ENCODE measurements at places on chromosomes 6 and 20.

- no peak for DNase-seq
Measured at GRCh38 chr6:96939007-96939805, 14.7 kb downstream of the KLHL32 start.

DNA sequence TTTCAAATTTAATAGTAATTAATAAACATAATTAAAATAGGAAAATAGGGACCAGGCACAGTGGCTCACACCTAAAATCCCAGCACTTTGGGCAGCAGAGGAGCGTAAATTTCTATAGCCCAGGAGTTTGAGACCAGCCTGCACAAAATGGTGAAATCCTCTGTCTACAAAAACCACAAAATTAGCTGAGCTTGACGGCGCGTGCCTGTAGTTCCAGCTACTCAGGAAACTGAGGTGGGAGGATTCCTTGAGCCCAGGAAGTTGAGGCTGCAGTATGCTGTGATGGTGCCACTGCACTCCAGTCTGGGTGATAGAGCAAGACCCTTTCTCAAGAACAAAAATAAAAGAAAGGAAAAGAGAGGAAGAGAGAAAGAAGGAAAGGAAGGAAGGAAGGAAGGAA is 1387.0 kb upstream of the ADGRB3 start:
- no peak for DNase-seq

DNA sequence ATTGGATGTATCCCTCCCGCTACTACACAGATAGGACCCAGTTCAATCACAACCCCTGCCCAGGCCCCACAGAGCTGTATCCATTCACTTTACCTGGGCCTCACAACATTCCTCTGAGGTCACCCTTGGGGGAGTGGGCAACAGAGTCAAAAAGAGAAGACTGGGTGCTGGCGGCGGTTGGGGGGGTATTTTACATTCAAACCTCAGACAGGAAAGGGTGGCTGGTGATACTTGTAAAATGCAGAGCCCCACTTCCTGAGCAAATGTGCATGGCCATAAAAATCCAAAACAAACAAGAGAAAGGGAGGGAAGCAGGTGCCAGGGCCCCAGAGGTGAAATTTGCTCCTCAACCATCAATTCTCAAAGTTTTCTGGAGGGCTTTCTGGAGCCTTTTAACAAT is 3.5 kb downstream of the LRFN2 start:
- DNase-seq = no peak

DNA sequence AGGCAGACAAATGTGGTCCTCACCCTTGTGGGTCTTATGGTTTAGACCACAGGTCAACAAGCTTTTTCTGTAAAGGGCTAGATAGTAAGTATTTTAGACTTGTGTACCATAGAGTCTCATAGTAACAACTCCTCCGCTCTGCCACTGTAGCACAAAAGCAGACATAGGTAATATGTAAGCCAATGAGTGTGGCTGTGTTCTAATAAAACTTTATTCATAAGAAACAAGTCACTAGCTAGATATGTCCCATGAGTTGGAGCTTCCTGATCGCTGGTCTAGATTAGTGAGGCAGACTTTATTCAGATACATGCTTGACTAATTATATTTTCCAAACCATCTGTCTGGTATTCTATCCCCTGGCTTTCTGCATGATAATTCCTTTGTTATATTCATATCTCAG is 196.4 kb upstream of the TSHZ2 start:
- no peak for DNase-seq

- DNase-seq = no peak
Measured at GRCh38 chr6:113960795-113961194, 10.2 kb downstream of the HDAC2 start.

GRCh38 chr6:113636357-113636824 is 220.8 kb upstream of the MARCKS start:
- DNase-seq = no peak

DNA sequence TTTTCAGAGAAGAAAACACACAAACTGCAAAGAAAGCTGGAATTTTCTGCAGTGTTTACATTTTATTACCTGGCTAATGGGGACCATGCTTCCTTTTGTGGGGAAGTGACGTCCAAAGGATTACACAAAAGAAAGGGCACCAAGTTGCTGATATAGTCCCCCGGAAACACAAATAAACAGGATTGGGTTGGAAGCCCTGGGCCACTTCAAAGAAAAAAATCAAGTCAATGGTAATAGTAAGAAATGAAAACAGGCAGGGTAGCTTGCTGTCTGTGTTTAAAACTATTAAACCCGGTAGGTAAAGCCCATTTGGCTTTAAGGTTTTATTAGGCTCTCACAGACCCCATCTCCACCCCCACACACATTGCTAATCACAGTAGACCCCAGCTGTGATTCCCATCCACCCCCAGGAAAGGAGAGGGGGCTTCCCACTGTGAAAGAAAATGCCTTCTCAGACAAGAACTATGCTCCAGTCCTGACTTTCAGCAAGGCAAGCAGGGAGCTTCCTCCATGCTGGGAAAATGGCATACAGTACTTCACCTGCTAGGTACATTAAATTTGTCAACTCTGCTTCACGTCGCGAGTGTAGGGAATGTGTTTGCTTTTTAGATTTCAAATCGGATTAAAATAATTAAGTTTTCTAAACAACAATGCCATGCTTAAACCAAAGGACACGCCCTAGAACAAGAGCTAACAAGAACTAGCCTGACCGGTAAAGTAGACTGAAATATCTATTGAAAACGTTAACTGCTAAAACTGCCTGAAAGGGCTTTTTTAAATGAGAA is 1.1 kb downstream of the PERP start:
- DNase-seq = no peak

DNA sequence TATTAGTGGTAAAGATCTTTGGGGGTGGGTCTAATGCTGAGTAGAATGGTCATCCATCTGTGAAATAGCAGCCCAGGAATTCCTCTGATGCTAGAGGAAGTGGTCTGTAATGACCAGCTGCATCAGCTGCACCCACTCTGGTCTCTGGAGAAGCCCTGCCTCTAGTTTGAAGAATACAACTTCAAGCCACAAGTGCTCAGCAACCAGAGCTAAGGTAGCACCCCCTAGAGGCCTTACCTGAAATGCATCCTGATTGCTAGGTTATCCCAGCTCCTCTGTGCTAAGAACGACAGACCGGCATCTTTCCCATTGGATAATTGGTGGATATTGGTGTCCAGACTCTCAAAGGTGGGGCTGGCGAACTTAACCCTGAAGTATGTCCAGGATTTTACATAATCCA is 58.2 kb downstream of the DNAH8 start:
- DNase-seq = no peak

GRCh38 chr20:24676978-24677370 is 207.5 kb downstream of the SYNDIG1 start:
- DNase-seq = peak; percentile 50

- no peak for DNase-seq
Measured at GRCh38 chr6:221531-222349, 70.5 kb upstream of the DUSP22 start.

GRCh38 chr6:31546958-31547726 is at the start of gene NFKBIL1:
TSS of gene NFKBIL1 (plus strand) at chr6:31547608. CDS start at chr6:31547695, 87 bp downstream.
- DNase-seq = peak; percentile 98

GRCh38 chr20:44273231-44274215 is 26.4 kb downstream of the GDAP1L1 start:
- DNase-seq = no peak

DNA sequence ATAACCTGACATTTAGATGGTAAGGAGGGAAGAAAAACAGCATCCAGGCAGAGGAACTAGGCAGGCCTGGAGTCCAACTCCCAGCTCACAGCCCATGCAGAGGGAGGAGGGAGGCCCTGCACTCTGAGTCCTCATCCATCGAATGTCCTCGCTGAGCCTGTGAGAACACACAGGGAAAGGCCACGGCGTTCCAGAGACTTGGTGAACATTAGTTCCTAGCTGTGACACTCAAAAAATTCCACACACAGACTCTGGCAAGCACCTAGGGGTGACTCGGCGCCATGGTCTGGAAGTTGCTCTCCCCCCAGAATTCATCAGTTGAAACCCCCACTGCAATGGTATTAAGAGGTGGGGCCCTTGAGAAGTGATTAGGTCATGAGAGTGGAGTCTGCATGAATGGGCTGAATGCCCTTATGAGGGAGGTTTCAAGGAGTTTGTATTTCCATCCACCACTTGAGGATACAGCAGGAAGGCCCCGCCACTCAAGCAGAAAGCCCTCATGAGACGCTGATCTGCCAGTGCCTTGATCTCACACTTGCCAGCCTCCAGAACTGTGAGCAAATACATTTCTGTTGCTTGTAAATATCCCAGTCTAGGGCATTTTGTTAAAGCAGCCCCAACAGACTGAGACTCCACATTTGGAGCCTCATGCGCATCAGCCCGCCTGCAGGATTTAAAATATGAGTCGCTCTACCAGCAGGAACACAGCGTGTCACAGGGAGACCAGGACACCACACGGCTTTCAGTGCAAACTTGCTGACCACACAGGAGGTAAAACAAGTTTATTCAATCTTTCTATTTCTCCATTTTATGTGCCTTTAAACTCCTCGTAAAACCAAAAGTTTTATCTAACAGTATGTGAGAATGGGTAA is 73.9 kb downstream of the WDR27 start:
- DNase-seq = no peak

GRCh38 chr6:91088515-91088914 is 501.6 kb upstream of the MAP3K7 start:
- no peak for DNase-seq

Measured in cardiac septum (tissue), 1 donor.